A673 (cell line): ENCODE measurements at places on chromosomes 16 and 17. TPM values are rescaled to one million over a fixed set of nuclear protein-coding genes. Genes with fewer than 3 reads are reported as not detected.

DNA sequence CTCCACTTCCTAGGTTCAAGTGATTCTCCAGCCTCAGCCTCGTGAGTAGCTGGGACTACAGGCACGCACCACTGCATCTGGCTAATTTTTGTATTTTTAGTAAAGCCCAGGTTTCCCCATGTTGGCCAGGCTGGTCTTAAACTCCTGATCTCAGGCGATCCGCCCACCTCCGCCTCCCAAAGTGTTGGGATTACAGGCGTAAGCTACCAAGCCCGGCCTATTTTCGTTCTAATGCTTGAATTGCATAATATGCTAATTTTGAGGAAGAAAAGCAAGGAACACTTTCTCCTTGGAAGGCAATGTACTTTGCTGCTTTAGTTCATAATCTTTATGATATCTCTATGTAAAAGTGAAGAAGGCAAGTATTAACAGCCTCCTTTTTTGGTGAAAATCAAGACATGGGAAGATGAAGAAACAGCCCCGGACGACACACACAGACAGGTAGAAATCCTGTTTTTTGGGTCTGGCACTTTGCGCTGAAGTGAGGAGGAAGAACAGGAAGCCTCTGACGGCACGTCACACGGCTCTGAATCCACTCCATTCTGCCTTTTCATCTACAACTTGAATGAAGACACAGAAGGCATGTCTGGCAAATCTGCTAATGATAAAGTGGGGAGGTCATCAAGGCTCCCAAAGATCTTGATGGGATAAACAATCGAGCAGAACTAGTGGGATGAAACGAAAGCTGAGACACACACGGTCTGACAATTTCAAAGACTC is 24.9 kb downstream of the VPS53 start:
- DNase-seq = no peak

DNA sequence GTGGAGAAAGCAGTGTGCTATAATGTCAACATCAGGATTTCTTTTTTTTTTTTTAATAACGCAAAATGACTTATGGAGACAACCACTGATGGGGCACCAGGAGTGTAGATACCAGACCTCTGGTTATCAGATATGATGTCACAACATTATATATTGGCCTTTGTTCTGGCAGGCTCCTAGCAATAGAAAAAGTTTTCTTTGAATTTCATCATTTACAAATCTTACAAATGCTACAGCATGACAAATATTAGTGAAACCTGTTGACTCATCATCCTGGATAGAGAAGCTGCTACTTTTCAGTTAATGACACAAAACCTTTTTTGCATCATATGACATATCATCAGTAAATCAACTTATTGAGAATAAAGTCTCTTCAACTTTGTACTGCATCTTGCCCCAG is 6.1 kb downstream of the THUMPD1 start:
- DNase-seq = no peak

DNA sequence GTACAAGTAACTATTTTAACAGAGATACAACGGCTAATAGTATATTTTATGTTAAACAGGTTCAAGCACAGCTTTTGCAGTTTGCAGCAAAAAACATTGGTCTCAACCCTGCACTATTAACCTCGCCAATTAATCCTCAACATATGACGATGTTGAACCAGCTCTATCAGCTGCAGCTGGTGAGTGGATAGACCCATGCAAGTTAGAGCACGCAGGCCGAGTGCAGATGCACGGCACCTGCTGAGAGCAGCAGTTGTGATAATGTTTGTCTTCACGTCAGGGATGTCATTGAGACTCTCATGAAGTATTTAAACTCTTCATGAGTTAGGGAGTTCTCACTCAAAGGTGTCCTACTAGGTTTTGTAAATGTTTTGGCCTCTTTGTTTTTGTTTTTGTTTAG is 45.6 kb downstream of the TMC6 start:
- no peak for DNase-seq

- DNase-seq = no peak
Measured at GRCh38 chr16:17269439-17269838, 201.3 kb downstream of the XYLT1 start.

DNA sequence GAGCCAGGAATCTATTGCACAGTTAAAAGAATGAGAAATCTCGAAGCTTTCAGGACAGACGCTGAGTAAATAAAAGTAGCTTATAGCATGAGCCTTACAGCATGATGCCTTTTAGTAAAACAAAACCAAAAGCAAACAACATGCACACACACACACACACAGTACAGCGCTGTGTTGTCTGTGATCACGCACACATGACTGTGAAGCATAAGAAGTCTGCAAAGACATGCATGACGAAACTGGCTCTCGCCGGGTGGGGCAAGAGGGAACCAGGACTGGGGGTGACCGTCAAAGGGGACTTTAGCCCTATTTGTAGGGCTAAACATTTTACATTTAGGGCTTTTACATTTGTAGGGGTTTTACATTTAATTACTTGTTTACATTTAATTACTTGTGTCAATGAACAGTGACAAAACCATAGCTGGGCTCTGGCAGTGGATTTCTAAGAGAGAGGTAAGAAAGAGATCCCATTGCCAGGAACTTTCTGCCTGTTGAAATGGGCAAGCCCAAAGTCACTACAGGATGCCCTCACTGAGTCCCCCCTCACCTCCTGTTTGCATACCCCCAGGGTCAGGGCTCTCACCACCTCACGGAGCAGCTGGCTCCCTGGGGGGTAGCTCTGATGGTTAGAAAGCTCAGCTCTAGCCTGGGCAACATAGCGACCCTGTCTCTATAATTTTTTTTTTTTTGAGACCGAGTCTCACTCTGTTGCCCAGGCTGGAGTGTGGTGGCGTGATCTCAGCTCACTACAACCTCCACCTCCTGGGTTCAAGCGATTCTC is 2.0 kb upstream of the TNFRSF13B start:
- DNase-seq = no peak

KRT9 gene
- not detected in 2 replicates for total RNA-seq
